Kidney epithelial cell (primary cell): ENCODE measurements at places on chromosomes 12 and 14. TPM values are rescaled to one million over a fixed set of nuclear protein-coding genes. Genes with fewer than 3 reads are reported as not detected.

Gene RND1
- 9.9 and 10.7 TPM in 2 replicates for total RNA-seq

Gene MYRFL
- 0.13 TPM in 1 of 2 replicates, not detected in the other for total RNA-seq

- no peak for DNase-seq
These were observed 74.6 kb downstream of the GXYLT1 start for GRCh38 chr12:42070036-42070435.

GRCh38 chr12:128745772-128746689 lies 77.7 kb downstream of the SLC15A4 start:
- DNase-seq = no peak
